Transverse colon (tissue), 4 donors: ENCODE measurements at places on chromosomes 16 and 17. TPM values are rescaled to one million over a fixed set of nuclear protein-coding genes. Genes with fewer than 3 reads are reported as not detected.

The PTX4 gene
- total RNA-seq, result not detected

The C17orf75 gene
- total RNA-seq, result 17.6 TPM

The SOX9 gene
- 35.2 TPM for total RNA-seq

DNA sequence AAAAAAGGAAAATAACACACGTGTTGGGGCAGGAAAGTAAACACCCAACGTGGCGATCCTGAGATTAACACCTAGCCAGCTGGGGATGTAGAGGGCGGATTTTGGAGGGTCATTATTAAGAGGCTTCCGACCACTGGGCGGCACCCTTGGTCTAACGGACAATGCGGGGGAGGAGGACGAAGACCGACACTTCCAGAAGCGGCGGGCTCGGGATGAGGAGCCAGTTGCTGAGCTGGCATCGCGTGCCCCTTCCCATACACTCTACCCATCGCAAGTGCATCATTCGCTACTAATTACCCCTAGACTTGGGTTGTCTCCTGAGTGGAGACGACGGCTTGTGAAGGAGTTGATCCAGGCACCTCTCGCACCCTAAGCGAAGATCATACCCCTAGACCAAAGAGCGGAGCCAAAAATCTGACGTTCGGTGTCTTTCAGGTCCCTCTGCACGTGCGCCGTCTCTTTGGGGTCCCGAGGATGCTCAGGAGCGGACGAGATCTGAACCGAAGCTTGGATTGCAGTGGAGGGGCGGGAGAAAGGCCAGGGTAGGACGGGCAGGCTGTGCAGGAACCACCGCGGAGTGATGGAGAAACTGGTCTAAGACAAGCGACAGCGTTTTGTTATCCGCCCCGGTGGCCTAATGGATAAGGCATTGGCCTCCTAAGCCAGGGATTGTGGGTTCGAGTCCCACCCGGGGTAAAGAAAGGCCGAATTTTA is 17.6 kb downstream of the ZNF213 start:
- no peaks in the 10 kb centered on the region for H3K27me3 ChIP-seq
- peaks cover 18% of the 10 kb centered on the region for H3K4me1 ChIP-seq
- H3K36me3 ChIP-seq, result no peaks in the 10 kb centered on the region
- H3K27ac ChIP-seq, result peak overlapping the region; percentile 57

The SLC16A11 gene
- total RNA-seq, result 2.2 TPM

DNA sequence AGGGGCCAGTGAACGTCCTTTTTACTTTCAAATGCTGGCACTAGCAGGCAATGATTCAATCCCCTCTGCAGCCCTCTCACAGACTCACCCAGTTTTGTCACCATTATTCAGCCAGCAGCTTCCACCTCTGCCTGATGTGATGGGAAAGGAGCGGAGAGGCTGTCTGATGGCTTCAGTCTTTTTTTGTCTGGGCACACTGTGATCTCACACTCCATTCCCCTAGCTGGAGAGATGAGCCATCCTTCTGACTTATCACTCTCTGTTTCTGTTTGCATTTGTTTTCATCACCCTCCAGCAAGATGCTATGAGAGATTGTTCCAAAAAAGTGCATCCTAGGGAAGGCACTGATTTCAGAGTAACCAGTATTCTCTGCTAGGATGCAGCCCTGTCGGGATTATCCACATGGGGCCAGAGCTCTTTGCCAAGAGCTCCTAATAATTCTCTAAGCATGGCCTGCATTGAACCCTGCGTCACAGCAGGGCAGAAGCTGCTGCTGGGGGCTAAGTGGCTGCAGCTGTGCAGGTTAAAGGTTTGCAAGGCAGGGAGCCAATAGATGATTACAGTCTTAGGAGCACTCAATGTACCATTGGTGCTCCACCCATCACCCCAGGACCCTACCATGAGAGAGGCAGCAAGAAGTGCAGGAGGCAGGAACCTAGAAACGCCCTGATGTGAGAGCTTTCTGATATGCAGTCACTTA is 236.1 kb upstream of the C16orf82 start:
- H3K27me3 ChIP-seq, result no peaks in the 10 kb centered on the region
- no peak for DNase-seq
- H3K27ac ChIP-seq, result no peak overlapping the region
